Mesenteric fat pad (tissue), 1 donor: ENCODE measurements at places on chromosomes 11 and 22. TPM values are rescaled to one million over a fixed set of nuclear protein-coding genes. Genes with fewer than 3 reads are reported as not detected.
A peak's percentile ranks its signal among the peaks of the same experiment; 100 is the strongest.

The OR2AT4 gene
- total RNA-seq: not detected

The OR8D1 gene
- not detected for total RNA-seq

The FXYD6 gene
- total RNA-seq: 21.5 TPM

The TTC12 gene
- 2.7 TPM for total RNA-seq

The TOLLIP gene
- 63.6 TPM for total RNA-seq

The HTATIP2 gene
- total RNA-seq: 38.9 TPM

The MUC6 gene
- not detected for total RNA-seq

The CCDC73 gene
- total RNA-seq: not detected

The HEPHL1 gene
- total RNA-seq: not detected

- DNase-seq: no peak
Observed at GRCh38 chr11:114307524-114308203, 11.5 kb downstream of the NNMT start.

- DNase-seq: no peak
Observed at GRCh38 chr11:108206969-108207682, 15.3 kb downstream of the NPAT start.

- no peak for DNase-seq
Observed at GRCh38 chr11:117426297-117426685, 98.6 kb downstream of the CEP164 start.

- DNase-seq: no peak
Observed at GRCh38 chr11:116716621-116717020, 56.2 kb downstream of the BUD13 start.

DNA sequence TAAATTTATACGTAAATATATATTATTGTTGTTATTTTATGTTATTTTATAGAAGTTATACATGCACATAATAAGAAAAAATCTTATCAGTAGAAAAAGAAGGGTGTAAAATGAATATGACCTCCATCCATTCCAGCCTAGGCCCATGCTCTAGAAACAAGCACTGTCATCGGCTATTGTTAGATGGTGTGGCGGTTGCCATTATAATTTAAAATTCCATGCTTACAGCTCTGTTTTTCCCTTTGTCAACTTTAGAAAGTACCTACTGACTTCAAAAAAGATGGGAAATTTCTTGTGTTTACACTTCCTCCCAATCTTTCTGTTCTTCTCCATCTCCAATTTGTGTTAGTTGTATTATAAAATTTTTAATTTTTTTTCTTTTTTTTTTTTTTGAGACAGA lies 61.9 kb upstream of the RDX start:
- DNase-seq: no peak

DNA sequence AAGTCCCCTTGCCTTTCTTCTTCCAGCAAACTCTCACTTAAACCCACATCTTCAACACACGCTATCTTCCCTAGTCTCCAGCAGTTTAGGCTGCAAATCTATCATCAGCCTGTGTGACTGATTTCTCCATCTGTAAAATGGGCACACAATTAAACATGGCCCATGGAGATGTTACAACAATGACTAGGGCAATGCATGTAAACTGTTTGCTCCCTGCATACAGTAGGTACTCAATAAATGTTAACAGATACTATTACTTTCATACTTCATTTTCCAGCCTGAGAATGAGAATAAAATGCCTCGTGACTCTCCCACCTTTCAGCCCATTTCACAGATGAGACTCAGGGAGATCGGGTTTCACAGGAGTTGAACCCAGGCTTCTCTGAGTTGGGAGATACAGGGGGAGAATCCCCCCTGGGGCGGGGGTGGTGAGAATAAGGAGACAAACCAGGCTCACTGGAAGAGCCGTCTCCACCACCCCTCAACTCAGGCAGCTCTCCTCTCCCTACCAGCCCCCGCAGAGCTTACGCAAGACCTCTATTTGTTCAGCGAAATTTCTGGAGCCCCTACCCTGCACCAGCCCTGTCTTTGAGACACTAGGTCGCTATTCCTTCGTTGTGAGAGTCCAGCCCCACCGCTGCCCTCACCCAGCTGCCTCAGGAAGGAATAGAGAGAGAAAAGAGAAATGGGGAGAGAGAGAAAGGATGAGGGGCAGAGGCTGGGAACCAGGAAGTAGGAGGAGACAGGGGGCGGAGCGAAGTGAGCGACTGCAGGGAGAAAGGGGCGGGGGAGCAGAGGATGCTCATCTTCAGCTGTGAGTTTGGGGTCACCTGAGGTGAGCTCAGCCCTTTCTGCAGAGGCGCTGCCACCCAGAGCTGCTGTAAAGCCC lies 42.1 kb upstream of the KLHL35 start:
- no peak for DNase-seq

GRCh38 chr11:17720796-17721171 lies 1.4 kb downstream of the MYOD1 start:
- DNase-seq: peak; percentile 65

DNA sequence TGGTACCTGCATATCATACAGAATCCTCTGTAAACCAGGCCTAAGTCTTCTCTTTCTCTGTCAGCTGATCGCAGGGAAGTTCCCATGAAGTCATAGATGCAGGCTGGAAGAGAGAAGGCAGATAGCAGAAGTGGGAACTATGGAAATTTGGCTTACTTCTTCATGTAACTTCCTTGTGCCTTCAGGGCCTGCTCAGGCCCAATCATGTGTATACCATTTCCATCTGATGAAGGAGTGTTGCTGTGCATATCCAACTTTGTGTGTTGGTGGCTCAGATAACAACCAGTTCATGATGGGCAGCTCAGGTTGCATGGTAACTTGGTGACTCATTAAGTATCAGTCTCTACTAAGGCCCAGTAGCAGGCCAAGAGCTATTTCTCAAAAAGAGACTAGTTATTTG lies 53.1 kb upstream of the CEP295 start:
- no peak for DNase-seq

DNA sequence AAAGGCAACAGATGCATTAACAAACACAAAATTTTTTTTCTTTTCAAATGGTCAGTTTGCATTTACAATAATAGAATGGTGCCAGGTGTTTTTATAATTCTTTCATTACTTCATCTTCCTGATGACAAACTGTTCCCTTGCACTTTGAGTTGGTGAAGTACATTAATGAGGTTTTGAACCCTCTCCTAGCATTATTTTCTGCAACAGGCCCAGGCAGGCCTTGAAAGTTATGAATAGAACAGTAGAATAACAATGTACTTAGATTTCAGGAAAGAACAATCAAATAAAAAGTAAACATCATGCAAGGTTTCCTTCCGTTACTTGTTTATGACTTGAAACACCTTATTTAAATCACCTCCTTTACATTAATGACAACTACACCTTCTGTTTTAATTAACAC lies 9.6 kb downstream of the BTG4 start:
- DNase-seq: no peak

- no peak for DNase-seq
Observed at GRCh38 chr22:30175690-30176288, 70.8 kb downstream of the LIF start.

- no peak for DNase-seq
Observed at GRCh38 chr11:110571081-110571720, 141.0 kb downstream of the ARHGAP20 start.

DNA sequence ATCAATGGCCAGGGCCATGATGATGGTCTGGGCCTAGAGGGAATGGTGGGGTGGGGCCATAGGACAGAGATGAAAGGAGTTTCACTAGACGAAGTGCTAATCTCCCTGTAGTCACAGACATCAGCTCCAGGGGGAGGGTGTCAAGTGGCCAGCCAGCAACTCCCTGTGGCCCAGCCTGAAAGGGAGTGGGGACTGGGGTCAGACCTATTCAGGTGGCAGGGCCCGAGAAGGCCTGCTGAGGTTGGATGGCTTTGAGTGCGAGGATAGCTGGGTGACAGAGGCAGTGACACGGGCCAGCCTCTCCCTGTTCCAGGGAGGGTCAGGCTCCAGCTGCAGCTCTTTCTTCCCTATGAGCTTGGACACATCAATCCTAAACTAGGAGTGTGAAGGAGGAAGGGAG lies 11.0 kb downstream of the TOB2 start:
- no peak for DNase-seq

DNA sequence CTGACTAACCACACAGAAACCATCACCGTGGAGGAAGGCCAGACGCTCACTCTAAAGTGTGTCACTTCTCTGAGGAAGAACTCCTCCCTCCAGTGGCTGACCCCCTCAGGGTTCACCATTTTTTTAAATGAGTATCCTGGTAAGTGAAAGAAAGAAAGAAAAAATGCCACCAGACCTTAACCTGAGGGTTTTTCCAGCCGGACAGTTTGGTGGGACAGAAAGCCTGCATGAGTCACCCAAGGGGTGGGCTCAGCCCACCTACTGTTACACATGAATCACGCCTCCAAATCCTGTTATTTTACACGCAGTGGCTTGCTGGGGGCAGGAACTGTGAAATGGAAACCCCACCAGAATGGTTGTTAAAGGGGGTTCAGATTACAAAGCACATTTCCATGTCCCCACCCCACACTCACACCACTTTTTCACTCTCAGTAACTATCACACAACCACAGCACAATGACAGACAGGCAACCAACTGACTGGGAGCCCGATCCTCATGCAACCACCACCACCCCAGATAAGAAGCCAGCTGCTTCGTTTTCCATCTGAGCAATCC lies 11.9 kb downstream of the CRTAM start:
- DNase-seq: no peak

- no peak for DNase-seq
Observed at GRCh38 chr11:117488996-117489952, 161.6 kb downstream of the CEP164 start.

- no peak for DNase-seq
Observed at GRCh38 chr11:95445746-95446333, 214.8 kb upstream of the SESN3 start.

- no peak for DNase-seq
Observed at GRCh38 chr22:17781319-17782031, 7.2 kb upstream of the BID start.
